A549 (cell line): ENCODE measurements at places on chromosomes 4 and X.
A peak's percentile ranks its signal among the peaks of the same experiment; 100 is the strongest.

- no peak for DNase-seq
These were observed 23.3 kb downstream of the LIMCH1 start for GRCh38 chr4:41561244-41561643.

DNA sequence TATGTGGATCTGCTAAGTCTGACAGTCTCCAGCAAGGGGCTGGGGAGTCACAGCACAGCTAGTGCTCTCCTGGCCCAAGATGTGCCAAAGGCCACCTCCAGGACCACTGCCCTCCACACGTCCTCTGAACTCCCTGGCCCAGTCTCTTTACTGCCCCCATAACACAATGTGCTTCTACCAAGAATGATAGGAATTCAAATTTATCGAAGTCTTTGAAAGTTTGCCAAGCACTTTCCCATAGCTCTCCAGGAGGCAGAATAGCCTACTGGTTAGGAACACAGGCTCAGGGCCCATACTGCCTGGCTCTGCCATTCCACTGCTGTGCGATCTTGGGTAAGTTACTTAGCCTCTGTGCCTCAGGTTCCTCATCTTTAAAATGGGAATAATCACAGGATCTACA, 86.7 kb downstream of the NHSL2 start:
- DNase-seq: no peak

GRCh38 chrX:71301195-71301924, at the start of gene ITGB1BP2:
Gene ITGB1BP2, plus strand, starts transcription at chrX:71301750. Its CDS starts 57 bp downstream, at chrX:71301807.
- DNase-seq: no peak

- DNase-seq: no peak
These were observed 133.3 kb downstream of the COL25A1 start for GRCh38 chr4:109169170-109169569.

GRCh38 chr4:128665514-128665913, 144.0 kb upstream of the JADE1 start:
- no peak for DNase-seq

DNA sequence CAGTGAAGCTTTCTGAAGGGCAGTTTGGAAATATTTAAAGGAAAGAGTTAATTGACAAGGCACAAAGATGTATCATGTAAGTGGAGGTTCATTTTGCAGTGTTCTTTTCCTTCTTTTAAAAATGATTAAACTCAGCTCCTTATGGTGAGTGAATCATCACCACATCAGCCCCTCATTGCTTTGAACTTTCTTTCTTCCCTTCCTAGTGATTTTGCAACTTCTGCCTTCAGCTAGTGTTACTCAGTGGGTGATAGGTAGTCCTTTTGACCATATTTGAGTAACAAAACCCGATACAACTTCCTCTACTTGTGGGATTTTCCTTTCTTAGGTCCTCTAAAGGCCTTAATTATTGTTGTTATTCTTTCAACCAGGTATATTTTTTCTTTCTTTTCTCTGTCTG, 8.2 kb downstream of the ZCCHC4 start:
- peak; percentile 12 for DNase-seq

GRCh38 chr4:38309471-38309870, 349.3 kb downstream of the PTTG2 start:
- DNase-seq: no peak

- DNase-seq: no peak
These were observed 32.5 kb upstream of the AADAT start for GRCh38 chr4:170122252-170122651.

GRCh38 chr4:106717091-106717490, 319.0 kb downstream of the DKK2 start:
- no peak for DNase-seq

GRCh38 chr4:76902233-76902890, 4.4 kb upstream of the SOWAHB start:
- no peak for DNase-seq

GRCh38 chr4:40875507-40876150, 125.9 kb downstream of the NSUN7 start:
- no peak for DNase-seq

DNA sequence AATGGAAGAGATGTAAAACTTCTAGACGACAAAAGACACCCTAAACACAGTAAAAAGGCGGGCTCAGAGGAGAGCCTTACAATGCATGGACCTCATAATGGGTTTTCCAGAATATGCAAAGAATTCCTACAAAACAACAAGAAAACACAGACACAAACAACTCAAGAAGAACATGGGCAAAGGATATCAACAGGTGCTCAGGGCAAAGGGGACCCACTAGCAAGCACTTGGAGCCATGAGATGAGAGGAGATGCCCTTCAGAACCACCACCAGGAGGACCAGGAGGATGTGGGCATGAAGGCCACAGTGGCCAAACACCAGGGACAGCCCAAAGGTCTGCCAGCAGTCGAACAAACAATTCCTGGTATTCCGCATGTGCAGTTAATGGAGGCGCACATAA, 17.2 kb downstream of the PDZD4 start:
- no peak for DNase-seq
